ENCODE measurements at places on chromosomes 13 and 19. TPM values are rescaled to one million over a fixed set of nuclear protein-coding genes. Genes with fewer than 3 reads are reported as not detected.
A peak's percentile ranks its signal among the peaks of the same experiment; 100 is the strongest.

- no peak for DNase-seq
- H3K4me1 ChIP-seq = no peaks in the 10 kb centered on the region
- no peak overlapping the region for H3K4me3 ChIP-seq
Measured at GRCh38 chr19:22622020-22622419, 12.1 kb upstream of the ZNF492 start.

- H3K27ac ChIP-seq = no peak overlapping the region
- no peak for DNase-seq
- peaks cover 45% of the 10 kb centered on the region for H3K36me3 ChIP-seq
- no peak overlapping the region for H3K4me3 ChIP-seq
- no peaks in the 10 kb centered on the region for H3K27me3 ChIP-seq
Measured at GRCh38 chr19:328025-328505, 16.5 kb downstream of the MIER2 start.

DNA sequence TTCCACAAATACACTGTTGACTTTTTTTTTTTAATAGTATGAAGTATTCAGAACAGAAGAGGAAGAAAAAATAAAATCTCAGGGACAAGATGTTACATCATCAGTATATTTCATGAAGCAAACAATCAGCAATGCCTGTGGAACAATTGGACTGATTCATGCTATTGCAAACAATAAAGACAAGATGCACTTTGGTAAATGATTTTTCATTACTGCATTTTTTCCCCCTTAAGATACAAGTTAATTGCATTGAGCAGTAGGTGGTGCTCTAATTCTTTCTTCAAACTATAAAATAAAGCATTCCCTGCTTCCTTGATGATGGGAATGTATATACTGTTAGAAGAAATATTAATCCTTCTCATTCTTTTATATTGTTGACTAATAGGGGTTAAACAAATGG is 17.1 kb downstream of the UCHL3 start:
- no peak for DNase-seq
- no peaks in the 10 kb centered on the region for H3K27me3 ChIP-seq
- no peaks in the 10 kb centered on the region for H3K4me1 ChIP-seq
- peaks cover 2% of the 10 kb centered on the region for H3K36me3 ChIP-seq
- no peak overlapping the region for H3K4me3 ChIP-seq
- H3K27ac ChIP-seq = no peak overlapping the region

- H3K4me1 ChIP-seq = no peaks in the 10 kb centered on the region
- no peaks in the 10 kb centered on the region for H3K27me3 ChIP-seq
- no peak overlapping the region for H3K4me3 ChIP-seq
- H3K36me3 ChIP-seq = no peaks in the 10 kb centered on the region
- no peak overlapping the region for H3K27ac ChIP-seq
Measured at GRCh38 chr13:29319451-29319850, 276.0 kb downstream of the SLC7A1 start.

The LHB gene
- total RNA-seq = not detected

GRCh38 chr19:38734426-38735256 is 9.6 kb downstream of the CAPN12 start:
- peak overlapping the region; percentile 79 for H3K27ac ChIP-seq
- peaks cover 5% of the 10 kb centered on the region for H3K4me1 ChIP-seq
- DNase-seq = no peak
- no peak overlapping the region for H3K4me3 ChIP-seq

DNA sequence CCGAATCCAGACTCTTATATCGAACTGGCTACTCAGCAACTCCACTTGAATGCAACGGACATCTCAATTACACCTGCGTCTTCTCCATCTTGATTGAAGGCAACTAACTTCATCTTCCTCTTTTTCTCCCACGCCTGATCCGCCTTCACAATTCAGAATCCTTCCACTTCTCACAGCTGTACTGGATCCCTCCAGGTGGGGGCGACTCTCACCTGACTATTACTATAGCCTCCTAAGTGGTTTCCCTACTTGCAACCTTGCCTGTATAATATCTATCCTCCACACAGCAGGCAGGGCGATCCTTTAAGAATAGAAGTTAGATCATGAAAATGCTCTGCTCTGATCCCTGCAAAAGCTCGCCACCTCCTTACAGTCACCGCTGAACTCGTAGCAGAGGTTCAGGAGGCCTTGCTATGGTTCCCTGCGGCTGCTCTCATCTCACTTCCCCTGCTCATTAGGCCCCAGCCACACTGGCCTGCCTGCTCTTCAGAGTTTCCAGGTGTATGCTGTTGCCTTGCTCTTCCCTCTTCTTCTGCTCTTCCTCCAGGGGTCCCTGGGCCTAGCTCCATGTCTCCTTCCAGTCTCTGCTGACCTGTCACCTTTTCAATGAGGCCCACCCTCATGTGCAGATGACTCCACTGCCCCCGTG is 31.9 kb downstream of the RFXAP start:
- H3K36me3 ChIP-seq = no peaks in the 10 kb centered on the region
- no peaks in the 10 kb centered on the region for H3K4me1 ChIP-seq
- no peak overlapping the region for H3K4me3 ChIP-seq
- no peaks in the 10 kb centered on the region for H3K27me3 ChIP-seq
- DNase-seq = no peak
- H3K27ac ChIP-seq = no peak overlapping the region

DNA sequence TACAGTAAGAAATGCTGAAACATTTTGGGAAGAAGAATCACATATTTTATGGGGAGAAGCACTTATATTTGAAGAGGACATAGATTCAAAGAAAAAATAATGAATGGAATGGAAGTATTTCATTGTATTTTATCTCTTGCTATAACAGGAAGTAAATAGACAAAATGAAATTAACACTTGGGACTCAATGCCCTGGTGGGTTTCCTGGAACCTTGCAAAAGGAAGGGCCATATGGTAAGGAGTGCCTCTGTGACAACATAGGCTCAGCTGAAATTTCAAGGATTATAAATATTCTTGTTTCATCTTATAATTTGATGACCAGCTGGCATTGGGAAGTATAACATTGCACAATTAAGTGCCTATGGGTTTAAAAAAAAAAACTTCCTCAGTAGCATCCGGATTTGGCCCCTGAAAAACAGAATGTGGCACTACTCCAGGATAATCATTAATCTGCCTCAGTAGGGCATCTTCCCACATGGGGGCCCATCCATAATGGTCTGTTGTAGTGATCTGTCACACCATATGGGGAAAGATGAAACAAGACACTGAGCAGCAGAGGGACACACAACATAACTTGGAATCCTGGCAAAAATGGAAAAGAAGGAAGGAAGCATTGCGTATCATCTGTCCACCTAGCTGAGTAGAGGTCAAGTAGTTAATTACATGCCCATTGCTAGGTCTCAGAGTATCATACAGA is 321.6 kb downstream of the NDFIP2 start:
- no peaks in the 10 kb centered on the region for H3K4me1 ChIP-seq
- H3K4me3 ChIP-seq = no peak overlapping the region
- no peak overlapping the region for H3K27ac ChIP-seq
- no peaks in the 10 kb centered on the region for H3K27me3 ChIP-seq
- no peaks in the 10 kb centered on the region for H3K36me3 ChIP-seq

DNA sequence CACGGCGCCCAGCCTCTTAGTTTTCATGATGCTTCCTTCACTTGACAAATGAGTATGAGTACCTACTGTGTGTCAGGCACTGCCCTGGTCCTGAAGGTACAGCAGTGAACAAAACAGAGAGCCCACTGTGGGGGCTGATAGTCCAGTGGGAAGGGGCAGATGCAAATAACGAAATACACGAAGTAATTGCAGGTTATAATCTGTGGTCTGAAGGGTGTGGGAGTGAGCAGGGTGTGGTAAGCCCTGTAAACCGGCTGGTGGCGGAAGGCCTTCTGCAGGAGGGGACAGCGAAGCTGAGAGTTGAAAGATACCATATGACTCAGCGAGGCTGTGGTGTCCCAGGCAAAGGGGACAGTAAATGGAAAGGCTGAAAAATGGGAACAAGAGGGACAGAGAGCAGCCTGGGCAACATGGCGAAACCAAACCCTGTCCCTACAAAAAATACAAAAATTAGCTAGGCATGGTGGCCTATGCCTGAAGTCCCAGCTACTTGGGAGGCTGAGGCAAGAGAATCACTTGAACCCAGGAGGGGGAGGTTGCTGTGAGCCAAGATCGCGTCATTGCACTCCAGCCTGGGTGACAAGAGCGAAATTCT is 60.5 kb downstream of the MAP4K1 start:
- H3K27ac ChIP-seq = no peak overlapping the region
- no peaks in the 10 kb centered on the region for H3K36me3 ChIP-seq
- H3K4me3 ChIP-seq = no peak overlapping the region
- H3K4me1 ChIP-seq = no peaks in the 10 kb centered on the region
- DNase-seq = no peak

Measured in kidney (tissue), 22 donors.